ENCODE measurements at places on chromosomes 4 and X.

- DNase-seq, result no peak
Measured at GRCh38 chrX:74890676-74891430, 34.4 kb downstream of the NEXMIF start.

DNA sequence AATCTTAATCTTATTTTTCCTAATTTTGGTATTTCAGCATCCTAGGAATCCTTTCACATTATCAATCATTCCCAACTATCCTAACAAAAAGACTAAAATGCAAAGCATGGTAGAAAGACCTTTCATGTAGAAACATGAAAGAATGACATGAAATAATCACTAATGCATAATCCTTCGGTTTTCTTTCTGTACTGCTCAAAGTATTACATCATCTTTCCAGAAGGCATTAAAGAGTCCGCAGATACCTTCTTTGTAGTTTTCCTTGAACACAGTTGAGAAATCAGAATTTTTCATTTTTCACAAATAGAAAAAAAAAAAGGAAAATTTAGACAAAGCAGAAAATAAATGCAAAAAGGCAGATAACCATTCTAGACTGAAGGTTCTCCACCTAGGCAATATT, 11.5 kb downstream of the RCHY1 start:
- no peak for DNase-seq

DNA sequence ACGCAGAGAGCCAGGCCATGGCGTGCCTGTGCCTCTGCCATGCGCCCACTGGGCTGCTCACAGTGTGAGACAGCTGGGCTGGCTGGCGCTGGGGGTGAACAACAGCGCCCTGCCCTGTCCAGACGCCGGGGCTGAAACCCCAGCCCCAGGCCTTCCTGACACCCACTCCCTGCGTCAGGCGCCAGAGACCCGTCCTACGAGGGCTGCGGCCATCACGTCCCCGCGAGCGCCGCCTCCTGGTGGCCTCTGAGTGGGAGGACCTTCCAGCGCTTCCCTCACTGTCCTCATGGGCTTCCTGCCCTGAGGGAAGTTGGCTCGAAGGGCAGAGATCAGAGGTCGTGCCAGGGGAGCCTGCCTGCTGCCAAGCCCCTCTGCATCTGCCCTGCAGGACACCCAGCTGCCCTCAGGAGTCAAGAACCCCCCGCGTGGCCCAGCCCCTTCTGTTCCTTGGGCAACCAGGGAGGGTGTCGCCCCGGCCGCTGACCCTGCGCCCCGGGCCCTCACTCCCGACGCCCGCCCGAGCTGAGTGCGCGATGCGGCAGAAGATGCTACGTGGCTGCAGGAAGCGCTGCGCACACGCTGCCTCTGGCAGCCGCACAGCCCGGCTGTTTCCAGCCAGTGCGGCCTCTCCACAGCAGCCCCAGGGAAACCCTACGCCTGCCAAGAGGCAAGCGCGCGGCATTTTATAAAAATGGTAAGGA, 16.2 kb downstream of the NELFA start:
- DNase-seq, result no peak

DNA sequence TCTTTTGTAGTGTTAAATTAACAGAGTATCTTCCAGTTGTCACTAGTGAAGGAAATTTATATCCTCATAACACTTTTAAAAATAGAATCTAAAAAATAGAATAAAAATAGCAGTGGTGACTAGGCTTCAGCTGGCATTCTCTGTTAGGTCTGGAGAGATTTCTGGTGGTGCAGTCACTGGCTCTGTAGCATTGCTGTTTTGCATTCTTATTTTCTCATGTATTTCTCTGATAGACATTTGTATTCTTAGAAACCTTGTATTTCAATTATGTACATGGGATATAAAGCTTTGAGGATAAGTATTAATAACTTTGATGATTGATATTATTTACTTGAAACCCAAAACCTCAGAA, 87.6 kb downstream of the TMEM131L start:
- DNase-seq, result no peak

GRCh38 chr4:5470318-5471198, 237.8 kb downstream of the EVC2 start:
- DNase-seq, result no peak

GRCh38 chr4:177070533-177071058, 239.1 kb upstream of the NEIL3 start:
- no peak for DNase-seq

GRCh38 chrX:46582966-46583365, 9.4 kb downstream of the CHST7 start:
- DNase-seq, result no peak

DNA sequence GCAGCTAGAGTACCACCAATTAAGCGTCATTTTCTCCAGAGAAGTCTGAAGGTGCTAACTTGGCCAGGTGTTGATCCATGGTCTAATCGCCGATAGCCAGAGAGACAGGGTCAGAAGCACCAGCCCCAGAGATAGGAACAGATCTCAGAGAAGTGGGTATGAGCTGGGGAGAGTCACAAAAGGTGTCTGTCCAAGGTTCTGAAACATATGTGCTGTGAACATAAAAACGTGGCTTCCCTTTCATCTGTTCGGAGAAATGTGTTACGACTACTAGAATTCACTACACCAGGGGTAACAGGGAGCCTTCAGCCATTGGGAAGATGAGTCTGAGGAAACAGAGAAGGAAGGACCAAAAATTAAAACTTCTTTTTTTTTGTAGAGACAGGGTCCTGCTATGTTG, 91.3 kb downstream of the FBXL5 start:
- DNase-seq, result no peak

DNA sequence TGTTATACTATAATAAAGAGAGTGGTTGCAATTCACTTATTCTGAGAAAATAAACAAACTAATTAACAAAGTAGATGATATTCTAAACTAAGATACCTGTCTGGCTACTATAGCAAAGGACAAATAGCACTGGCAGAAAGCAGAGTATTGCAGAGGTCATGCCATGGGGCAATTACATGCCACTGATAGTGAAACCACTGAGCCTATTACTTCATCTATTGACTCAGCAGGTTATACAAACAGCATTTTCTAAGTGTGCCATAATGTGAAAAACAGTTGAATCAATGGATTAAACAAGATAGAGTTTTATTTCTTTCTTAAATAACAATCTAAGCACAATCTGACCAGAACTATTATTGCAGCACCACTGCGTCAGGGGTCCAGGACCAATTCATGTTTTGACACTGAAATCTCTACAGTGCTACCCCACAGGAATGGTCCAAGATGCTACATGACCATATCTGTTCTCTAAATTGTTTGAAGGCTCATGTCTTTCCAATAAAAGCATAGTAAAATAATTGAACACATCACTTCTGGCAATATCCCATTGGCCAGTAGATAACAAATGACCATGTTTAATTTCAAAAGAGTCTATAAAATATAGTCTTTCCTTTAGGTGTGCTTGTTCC, 389.5 kb upstream of the GRID2 start:
- DNase-seq, result no peak

- DNase-seq, result peak; percentile 4
Measured at GRCh38 chr4:139300431-139301112, 733 bp upstream of the NAA15 start.

DNA sequence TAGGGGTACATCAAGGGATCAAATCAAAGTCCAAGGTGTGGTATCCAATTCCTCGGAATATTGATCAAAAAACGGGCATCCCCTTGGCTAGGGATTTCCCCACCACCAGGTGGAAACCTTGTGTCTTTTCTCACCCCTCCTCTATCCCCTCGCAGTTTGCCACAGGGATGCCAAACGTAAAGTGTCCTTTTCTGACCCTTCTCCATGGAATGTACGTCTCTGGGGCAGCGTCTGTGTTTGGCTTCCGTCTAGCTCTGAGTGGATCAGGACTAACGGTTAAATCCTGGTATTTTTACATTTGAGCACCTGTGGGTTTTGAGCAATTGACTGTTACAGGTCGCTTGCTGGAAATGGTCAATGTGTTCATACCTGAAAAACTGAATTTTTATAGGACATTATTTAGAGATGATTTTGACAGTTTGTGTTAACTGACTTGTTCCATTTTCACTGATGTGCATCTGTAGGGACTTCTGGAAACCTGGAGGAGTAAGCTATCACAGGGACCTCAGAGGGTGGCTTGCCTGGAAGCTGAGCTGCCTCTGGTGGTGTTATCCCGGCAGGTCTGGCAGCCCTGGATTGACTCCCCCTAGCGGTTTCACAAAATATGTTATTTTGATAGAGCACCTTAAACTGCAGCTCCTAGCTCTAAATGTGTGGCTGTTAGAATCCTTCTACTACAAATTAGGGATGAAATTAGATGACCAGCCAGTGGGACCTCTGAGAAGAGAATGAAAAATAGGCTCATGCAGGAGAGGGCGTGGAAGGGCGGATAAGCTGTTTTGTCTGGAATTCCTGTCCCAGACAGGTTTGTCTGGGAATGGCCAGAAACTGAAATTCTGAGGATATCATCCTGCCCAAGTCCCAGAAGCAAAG, 8.8 kb upstream of the MGST2 start:
- peak; percentile 66 for DNase-seq

DNA sequence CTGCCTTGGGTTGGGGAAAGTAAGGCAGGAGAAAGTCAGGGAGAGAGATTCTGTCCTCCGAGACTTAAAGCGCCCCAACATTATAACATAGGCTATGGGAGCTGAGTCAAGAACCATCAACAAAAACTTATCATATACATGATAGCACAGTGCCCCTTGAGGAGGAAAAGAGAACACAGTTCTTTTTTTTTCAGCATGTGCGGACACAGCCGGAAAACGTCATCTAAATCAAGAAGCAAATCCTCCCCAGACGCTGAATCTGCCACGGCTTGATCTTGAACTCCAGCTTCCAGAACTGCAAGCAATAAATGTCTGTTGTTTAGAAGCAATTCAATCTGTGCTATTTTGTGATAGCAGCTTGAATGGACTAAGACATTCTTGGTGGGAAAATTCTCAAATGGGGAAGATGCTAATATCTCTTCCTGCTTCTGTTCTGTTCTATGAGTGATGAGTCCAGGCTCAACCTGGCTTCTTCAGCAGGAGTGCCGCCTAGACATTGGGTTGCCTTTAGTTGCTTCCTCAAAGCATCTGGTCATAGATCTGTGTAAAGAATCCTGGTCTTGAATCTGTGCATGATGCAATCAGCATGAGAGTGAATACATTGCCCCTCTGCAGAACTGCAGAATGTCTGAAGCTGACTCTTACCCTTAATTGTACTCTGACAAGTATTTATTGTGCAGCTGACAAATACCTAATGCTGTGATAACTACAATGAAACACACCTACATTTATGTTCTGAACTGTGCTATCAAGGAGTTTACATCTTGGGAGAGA, 549.8 kb upstream of the PRKX start:
- no peak for DNase-seq

- no peak for DNase-seq
Measured at GRCh38 chr4:103150677-103151076, 47.5 kb downstream of the CENPE start.

DNA sequence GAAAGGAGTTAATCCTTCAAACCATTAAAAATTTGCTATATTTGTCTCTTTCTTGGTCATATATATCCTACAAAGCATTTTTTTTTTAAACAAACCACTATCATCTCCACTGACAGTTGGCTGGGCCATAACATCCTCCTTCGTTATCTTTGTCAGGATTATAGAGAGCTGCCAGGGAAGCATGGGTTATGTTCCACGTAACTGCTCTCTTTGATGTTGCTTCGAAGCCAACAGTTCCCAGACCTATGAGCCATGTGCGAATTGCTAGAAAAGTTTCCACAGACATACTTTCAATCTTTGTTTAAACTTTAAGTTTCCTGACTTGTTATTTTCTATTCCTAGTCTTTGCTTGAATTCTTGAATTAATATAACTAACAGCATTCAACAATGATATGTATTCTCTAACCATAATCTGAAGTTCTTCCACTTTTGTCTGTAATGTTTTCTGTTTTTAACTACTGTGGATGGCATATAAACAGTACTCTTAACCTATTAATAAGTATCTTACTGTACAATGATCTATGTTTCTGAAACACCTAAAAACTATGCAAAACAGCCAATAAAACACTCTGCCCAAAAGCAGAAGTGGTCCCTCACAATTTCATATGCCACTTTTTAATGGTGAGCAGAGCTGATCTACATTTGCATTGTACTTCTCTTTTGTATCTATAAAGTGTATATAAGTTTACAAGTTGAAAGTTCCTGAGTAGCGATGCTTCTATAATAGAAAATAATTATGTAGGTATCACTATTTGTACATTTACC, 37.9 kb downstream of the EREG start:
- DNase-seq, result no peak

DNA sequence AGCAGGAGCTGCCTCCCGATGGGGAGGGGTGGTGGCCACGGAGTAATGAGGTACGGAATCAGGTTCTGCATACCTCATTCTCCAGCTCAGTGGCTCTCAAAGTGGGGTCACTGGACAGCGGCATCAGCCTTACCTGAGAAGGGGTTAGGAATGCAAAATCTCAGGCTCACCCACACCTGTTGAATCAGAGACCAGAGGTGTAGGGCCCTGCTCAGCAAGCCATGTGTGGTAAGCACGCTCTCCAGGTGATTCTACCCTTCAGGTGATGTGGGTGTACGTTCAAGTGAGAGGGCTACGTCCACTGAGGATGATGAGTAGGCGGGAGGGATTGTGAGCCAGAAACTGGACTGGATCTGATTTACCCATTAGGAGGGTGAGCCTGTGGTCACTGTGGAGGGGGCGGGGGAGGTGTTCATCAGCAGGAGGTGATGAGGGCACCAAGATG, 65.8 kb downstream of the ANAPC4 start:
- DNase-seq, result no peak

DNA sequence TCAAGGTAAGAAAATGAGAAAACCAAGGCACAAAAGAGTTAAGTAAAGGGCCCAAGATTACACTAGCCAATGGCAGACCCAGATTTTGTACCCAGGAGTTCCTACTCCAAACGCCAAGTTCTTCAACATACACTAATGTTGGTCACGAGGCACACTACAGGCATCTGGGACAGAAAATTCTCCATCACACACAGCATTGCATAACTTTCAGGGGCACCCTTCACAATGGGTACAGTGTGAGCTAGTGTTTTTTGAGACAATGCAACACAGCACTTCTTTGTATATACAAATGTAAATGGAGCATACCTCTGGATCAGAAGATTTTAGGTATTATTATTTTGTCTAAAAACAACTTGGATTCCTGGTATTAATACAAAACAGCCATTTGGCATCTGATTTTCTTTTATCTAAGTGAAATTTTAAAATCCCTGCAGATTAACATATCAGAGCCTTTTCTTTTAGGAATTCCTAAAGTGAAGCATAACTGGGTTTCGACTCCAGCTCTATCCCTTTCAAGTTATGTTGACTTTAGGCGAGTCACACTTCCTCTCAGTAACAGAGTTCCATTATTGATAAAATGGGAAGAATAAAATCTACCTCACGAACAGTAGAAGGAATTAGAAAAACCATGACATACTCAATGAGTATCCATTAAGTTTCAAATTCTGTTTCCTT, 41.1 kb downstream of the ADGRA3 start:
- no peak for DNase-seq

DNA sequence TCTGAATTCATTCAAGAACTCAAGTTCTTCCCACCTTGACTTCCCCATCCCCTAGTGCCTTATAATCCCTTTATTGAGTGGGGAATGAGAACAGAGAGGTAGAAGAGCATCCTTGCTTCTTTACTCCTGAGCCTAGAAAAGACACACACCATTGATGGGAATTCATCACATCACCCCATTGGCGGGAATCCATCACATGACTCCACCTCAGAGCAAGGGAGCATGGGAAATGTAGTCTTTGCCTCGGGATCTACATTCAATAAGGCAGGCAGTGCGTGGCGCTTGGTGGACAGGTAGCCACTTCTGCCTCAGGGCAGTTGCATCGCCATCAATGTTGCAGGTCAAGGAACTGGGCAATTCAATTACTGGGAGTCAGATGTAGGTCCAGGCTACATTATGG, 50.7 kb downstream of the MXRA5 start:
- DNase-seq, result no peak

- no peak for DNase-seq
Measured at GRCh38 chrX:144738246-144738645, 509.1 kb upstream of the SPANXN1 start.
